CD4-positive, alpha-beta T cell (primary cell): ENCODE measurements at places on chromosomes 11 and 22. TPM values are rescaled to one million over a fixed set of nuclear protein-coding genes. Genes with fewer than 3 reads are reported as not detected.

DNA sequence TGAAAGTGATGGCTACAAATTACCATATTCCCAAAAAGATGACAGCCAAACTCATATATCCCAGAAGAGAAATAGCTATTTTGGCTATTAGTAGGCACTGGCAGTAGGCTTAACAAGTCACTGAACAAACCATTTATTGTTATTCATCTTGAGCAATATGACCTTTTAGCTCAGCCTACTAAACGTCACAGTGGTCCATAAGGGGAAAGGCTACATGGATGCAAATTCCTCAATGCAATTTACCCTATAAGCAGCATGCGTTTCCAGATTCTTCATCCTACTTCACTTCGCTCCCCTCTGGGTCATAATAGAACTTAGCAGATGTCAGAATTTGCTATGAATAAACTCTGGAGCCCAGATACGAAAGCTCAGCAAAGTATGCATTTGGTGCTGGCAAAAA is 114.0 kb downstream of the SIK3 start:
- DNase-seq, result no peak

- DNase-seq, result no peak
Observed at GRCh38 chr22:46876357-46876934, 114.0 kb downstream of the TBC1D22A start.

DNA sequence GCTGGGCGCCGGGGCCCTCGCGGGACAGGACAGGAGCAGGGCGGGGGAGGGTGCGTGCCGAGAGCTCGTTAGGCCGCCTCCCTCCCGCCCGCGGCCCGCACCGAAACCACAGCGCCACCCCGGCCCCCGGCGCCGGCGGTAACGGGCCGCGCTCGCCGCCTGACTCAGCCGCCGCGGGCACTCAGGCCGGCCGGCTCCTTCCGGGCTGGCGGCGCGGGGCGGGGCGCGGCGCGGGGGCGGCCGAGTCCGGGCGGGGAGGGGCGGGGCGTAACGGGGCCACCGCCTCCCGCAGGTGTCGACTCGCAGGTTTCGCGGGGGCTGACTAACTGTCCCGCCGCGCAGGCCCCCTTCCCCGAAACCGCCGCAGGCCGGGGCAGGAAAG is at the start of gene AP5B1:
TSS of gene AP5B1 (minus strand) at position 207 of the 382 bp plus-strand sequence. CDS start 385 bp downstream, outside the sequence.
- peak; percentile 40 for DNase-seq

The SUSD2 gene
- total RNA-seq, result 1.5 TPM

- DNase-seq, result no peak
Observed at GRCh38 chr11:64534391-64534801, 56.6 kb upstream of the SLC22A12 start.

DNA sequence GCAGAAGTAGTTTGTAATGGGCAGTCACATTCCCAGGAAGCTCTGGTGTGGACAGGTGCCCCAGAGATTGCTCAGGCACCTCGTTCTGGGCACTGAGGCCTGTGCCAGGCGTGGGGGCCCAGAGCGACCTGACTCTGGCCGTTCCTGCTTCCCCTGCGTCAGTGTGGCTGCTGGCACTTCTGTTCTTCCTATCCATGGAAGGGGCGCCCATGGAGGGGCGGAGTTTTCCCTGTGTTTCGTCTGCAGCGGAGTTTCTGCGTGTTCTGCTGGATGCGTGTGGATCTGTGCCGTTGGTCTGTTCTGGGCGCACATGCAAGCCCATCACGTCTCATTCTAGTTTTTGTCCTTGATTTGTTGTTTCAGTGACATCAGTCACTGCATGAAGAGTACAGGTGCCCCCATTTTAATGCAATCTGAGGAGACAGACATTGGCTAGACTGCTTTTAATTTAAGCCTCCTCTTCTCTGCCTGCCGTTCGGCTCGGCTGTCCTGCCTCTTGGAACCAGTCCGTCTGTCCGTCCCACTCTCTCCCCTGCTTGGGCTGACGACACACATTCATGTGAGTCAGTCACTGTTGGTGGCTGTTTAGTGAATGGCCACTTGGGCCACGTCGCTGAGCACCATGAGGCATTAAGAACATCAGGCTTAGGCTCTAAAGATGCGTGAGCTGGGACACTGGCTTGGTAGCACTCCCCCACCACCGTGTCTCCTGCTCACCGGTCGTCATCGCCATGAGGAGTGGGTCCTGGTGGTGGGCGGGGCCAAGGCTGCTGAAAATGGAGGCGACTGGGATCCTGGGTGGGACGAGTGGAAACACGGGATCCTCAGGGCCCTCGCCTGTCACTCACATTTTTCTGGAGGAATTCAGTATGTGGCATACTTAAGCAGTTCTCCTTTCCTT is 255.8 kb downstream of the TBC1D22A start:
- DNase-seq, result no peak

The PKDREJ gene
- not detected for total RNA-seq

DNA sequence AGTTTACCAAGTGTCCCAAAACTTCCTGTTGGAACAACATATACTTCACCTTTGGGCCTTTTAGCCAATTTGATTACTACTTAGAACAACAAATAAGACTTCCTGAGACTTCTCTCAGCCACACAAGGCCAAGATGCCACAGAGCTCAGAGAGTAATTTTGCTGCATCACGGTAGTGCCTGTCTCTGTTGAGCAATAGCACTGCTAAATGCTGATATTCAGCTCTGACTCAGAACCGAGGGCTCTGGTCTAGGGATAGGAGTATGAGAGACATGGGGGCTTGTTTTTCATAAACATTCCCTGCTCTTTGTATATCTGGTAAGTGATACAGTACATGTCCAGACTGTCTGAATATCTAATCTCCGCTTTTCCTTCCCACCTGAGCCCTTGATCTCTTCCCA is 260.4 kb upstream of the ARHGAP20 start:
- DNase-seq, result no peak

- no peak for DNase-seq
Observed at GRCh38 chr22:35609761-35610160, 7.4 kb downstream of the MB start.

- no peak for DNase-seq
Observed at GRCh38 chr11:21634956-21635355, 557.9 kb upstream of the ANO5 start.

The OR51B4 gene
- not detected for total RNA-seq

The CASTOR1 gene
- total RNA-seq, result 8.8 TPM

The OAF gene
- total RNA-seq, result 3.1 TPM

The APOBEC3B gene
- not detected for total RNA-seq

GRCh38 chr11:117830072-117830471 is 5.5 kb upstream of the FXYD2 start:
- DNase-seq, result no peak

DNA sequence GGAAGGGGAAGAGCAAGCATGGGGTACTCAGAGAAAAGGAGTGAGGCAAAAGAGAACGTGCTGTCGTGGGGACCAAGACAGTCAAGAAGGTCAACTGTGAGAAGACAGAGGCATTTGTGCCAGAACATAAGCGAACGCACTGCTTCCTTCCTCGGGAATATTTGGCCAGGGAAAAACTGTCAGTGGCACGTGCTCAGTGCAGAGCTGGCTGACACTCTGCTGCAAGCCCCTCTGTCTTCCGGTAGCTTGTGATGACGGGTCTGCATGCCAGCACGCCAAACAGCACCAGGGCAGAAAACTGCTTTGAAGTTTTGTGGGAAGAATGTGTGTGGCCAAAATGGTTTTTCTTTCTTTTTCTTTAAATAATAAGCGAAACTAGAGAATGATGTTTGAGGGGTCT is 60.6 kb downstream of the SMCO4 start:
- DNase-seq, result no peak

GRCh38 chr11:110272919-110273318 is 23.5 kb downstream of the RDX start:
- DNase-seq, result no peak

DNA sequence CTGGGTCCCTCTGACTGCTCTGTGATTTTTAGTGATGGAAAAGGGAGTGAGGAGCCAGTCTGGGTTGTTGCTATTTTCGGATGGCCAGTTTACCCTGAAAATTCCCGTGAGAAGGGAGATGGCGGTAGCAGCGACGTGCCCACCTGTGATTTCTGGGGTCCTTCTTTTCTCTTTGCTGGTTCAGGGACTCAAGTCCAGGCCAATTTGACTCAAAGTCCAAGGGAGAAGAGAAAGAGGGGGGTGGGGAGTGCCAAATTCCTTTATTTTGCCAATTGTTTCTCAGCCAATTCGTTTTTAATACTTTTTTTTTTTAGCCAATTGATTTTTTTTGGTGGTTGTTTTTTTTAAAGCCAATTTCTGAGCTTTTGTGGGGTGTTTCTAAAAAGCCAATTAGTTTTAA is 6.9 kb downstream of the IGF2 start:
- DNase-seq, result no peak

- no peak for DNase-seq
Observed at GRCh38 chr22:26289611-26290101, 120.4 kb downstream of the SEZ6L start.

The TMEM9B gene
- total RNA-seq, result 22.1 TPM

The LRRC55 gene
- not detected for total RNA-seq

The ELF5 gene
- not detected for total RNA-seq

- no peak for DNase-seq
Observed at GRCh38 chr11:124195189-124195734, 12.1 kb downstream of the OR10D3 start.

- no peak for DNase-seq
Observed at GRCh38 chr11:12581923-12582322, 92.3 kb upstream of the TEAD1 start.

The OTOG gene
- not detected for total RNA-seq

GRCh38 chr11:37184326-37184725 is 586.3 kb upstream of the RAG2 start:
- no peak for DNase-seq

The APLNR gene
- total RNA-seq, result not detected

GRCh38 chr11:130434521-130435223 is 6.3 kb upstream of the ADAMTS8 start:
- DNase-seq, result peak; percentile 43

The CACNA1I gene
- 29.2 TPM for total RNA-seq

GRCh38 chr11:74684661-74685060 is 46.6 kb downstream of the CHRDL2 start:
- DNase-seq, result no peak

- no peak for DNase-seq
Observed at GRCh38 chr11:108933630-108934029, 268.8 kb downstream of the DDX10 start.

DNA sequence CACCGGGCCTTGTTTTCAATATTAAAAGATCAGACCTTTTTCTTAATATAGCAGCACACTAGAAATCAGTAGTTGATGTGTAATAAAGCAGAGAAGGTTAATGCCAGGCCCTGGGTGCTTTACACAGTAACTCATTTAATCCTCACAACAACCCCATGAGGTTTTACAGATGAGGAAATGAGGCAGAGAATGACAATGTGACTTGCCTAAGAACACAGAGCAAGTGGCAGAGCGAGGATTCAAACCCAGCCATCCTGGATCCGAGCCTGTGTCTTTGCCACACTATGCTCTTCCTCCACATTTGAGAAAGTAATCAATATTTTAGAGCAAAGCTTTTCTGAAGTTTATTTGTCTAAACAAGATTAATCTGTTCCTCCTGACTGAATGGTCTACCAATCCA is 7.2 kb downstream of the JAML start:
- DNase-seq, result peak; percentile 54

The C11orf87 gene
- not detected for total RNA-seq

DNA sequence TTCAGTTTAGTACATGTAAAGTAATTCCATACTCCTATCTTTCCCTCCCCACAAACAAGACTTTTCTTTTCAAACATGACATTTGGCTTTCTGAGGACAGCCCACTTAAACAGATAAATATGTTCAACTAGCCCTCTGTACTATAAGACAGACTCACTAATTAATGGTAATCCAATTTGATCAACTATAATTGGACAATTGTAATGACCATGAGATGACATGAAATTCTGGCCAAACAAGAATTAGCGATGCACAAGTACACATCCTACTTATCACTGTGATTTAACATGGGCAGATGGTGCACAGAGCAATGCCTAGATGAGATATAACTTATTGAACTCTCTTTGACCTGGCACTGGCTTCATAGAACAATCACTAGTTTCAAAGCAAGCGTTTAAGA is 1033.7 kb upstream of the CCDC90B start:
- no peak for DNase-seq

- no peak for DNase-seq
Observed at GRCh38 chr22:48104766-48105165, 1342.3 kb downstream of the TBC1D22A start.

GRCh38 chr22:44486538-44486937 is 11.5 kb downstream of the RTL6 start:
- no peak for DNase-seq

DNA sequence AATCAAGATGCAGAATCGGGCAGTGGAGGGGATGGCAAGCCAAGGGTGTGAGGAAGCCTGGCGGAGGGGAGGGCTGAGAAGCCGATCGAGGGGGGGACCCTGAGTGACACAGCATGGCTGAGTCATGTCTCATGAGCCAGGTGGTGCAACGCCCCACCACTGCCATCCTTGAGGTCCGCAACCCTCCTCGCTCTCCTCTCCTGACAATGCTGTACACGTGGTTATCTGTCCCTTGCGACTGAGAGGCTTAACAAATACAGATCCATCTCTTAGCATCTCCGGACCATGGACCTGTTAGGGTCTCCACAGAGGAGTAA is 14.2 kb downstream of the SLC22A12 start:
- DNase-seq, result no peak

DNA sequence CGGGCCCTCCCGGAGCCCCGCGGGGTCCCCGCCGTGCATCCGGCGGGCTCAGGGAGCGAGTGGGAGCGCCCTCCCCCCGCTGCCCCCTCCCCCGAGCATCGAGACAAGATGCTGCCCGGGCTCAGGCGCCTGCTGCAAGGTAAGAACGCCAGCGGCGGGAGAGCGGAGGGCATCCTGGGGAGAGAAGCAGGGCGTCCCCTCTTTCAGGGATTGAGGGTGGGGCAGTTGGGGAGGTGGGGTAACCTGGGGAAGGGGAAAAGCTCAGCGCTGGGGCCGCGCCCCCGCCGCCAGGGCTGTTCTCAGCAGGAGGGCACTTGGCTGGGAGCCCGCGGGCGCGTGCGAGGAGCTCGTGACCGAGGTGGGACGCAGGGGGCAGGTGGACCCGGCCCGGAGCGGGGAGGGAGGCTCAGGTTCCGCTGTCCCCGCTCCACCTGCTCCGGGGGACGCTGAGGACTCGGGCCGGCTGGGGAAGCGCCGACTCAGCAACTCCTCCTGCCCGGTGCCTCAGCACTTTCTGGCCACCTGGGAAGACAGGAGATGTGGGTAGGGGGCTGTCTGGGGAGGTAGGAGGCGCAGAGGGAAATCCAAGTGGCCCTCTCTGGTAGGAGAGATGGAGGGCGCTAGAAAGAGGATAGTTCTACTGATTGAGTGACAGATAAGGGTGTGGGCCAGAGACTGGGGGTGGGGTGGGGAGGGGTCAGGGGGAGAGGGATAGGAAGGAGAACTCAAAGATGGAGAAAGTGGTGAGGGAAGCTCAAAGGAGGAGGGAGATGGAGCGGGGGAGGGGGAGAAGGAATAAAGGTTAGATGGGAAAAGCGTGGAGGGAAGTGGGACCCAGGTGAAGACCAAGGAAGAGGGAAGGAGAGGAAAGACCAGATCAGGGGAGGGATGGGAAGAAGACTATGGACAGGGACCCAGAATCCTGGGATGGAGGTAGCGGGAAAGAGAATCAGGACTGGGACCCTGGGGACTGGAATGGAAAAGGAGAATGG is 726 bp downstream of the RTN4RL2 start:
- peak; percentile 19 for DNase-seq
